NB4 (cell line): ENCODE measurements at places on chromosomes 11 and 22.

GRCh38 chr11:66325263-66325671 lies 8.4 kb upstream of the CD248 start:
- DNase-seq, result peak; percentile 50

DNA sequence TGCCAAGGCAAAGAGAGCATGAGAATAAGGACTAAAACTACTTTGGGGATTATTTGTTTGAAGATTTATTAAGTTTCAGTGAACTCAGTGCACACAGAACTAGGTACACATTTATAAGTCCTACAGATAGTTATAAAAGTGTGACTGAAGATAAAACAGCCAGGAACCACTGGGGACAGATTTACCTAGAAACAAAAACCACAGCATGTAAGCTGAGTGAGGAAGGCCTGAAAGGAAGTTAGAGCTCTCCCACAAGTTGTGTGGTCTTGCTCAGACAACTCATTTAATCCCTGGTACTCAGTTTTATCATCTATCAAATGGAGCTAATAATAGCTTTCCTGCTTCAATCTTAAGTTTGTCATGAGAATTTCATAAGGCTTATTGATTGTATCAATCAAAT lies 311.2 kb upstream of the FAT3 start:
- no peak for DNase-seq

GRCh38 chr11:108196901-108197300 lies 25.5 kb downstream of the NPAT start:
- DNase-seq, result no peak

- peak; percentile 29 for DNase-seq
Measured at GRCh38 chr11:118258410-118258809, 5.7 kb downstream of the MPZL2 start.

DNA sequence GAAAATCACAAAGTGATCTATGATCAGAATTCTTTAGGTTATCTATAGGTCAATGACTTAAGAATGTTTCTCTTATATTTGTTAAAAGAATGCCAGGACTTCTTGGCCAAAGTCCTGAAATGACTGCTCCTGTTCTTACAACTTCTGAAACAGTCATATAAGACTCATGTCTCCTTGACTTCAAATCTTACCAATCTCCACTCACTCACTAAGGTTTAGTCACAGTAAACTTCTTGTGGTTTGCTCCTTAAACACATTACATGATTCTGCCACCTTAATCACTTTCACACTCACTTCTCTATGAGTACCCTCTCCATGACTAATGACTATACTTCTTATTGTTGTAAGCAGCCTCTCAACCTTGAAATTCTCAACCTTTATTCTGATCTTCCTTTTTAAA lies 648.7 kb upstream of the CCDC179 start:
- no peak for DNase-seq

- no peak for DNase-seq
Measured at GRCh38 chr22:49042877-49043859, 784.5 kb downstream of the BRD1 start.

GRCh38 chr11:17209939-17210245 lies 2.1 kb upstream of the PIK3C2A start:
- DNase-seq, result no peak

GRCh38 chr11:65435411-65435931 lies 12.9 kb downstream of the NEAT1 start:
- no peak for DNase-seq

DNA sequence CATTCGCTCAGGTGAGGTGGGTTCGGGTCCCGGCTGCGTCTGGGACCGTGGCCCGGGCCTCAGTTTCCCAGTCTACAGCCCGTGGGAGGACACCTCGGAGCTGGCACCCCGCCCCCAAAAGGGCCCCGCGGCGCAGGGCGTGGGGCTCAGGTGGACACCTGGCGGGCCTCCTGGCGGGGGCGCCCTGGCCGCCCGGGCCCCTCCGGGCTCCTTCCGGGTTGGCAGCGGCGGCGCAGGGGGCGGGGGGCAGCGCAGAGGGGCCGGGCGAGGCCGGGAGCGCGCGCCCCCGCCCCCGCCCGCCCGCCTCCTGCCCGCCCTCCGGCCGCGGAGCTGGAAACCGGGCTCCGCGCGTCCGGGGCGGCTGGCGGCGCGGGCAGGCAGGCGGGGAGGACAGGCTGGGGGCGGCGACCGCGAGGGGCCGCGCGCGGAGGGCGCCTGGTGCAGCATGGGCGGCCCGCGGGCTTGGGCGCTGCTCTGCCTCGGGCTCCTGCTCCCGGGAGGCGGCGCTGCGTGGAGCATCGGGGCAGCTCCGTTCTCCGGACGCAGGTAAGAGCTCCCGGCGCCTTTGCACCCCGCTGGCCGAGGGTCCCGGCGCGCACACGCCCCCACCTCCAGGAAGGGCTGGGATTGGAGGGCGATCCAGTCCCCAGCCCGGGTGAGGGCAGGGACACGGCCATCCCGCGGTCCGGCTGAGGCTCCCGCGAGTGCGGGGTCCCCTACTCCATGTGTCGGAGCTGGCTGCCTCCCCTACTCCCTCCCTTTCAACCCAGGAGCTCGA lies at the start of gene EMID1:
Gene EMID1, plus strand, starts transcription at position 303 of the 778 bp plus-strand sequence. Its CDS starts 143 bp downstream, at position 446.
- DNase-seq, result peak; percentile 69

GRCh38 chr11:33952805-33953204 lies 60.9 kb upstream of the LMO2 start:
- no peak for DNase-seq

- DNase-seq, result peak; percentile 57
Measured at GRCh38 chr11:7495882-7496551, 10.7 kb downstream of the OLFML1 start.

DNA sequence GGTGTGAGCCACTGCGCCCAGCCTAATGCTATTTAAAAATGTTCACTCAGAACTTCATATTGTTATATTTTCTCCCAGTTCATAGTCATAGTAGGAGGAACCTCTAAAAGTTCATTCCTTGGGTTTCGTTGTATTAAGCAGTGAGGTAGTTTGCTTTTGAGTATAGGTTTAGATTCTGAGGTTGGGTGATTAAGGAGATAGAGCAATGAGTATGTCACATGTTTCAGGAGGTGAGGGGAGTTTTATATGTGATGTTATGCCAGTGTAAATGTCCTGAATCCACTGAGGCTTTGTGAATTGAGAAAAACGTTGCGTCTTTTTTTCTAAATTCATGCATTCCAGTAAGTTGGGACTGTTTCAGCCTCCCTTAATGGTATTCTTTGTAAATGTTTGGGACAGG lies 4.2 kb downstream of the UBE2L3 start:
- no peak for DNase-seq

GRCh38 chr11:102318469-102318868 lies 1.2 kb downstream of the BIRC3 start:
- no peak for DNase-seq

- no peak for DNase-seq
Measured at GRCh38 chr11:3170756-3171650, 5.9 kb upstream of the OSBPL5 start.

DNA sequence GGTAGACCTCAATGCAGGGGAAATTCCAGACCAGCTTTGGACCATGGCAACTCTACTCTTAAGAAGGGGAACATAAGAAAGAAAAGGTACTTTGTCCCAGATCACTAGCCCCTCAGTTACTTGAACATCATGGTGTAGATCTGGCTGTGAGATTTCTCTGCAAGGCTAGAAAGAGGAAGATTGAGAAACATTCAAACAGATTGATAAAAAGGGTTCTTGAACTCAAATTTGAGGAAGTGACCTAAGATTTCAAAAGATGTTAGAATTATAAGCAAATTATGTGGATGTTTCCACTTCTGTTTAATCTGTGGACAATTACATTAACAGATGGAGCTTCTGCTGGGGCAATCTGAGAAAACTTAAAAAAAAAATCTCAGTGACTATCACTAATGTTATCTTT lies 21.8 kb upstream of the UPB1 start:
- peak; percentile 72 for DNase-seq

GRCh38 chr22:46737105-46737975 lies 712 bp downstream of the CERK start:
- DNase-seq, result peak; percentile 68

GRCh38 chr22:27576815-27577573 lies 224.6 kb downstream of the MN1 start:
- no peak for DNase-seq

GRCh38 chr11:68936358-68936636 lies 32.6 kb downstream of the IGHMBP2 start:
- no peak for DNase-seq

GRCh38 chr11:68312780-68313573 lies 586 bp downstream of the LRP5 start:
- peak; percentile 53 for DNase-seq

DNA sequence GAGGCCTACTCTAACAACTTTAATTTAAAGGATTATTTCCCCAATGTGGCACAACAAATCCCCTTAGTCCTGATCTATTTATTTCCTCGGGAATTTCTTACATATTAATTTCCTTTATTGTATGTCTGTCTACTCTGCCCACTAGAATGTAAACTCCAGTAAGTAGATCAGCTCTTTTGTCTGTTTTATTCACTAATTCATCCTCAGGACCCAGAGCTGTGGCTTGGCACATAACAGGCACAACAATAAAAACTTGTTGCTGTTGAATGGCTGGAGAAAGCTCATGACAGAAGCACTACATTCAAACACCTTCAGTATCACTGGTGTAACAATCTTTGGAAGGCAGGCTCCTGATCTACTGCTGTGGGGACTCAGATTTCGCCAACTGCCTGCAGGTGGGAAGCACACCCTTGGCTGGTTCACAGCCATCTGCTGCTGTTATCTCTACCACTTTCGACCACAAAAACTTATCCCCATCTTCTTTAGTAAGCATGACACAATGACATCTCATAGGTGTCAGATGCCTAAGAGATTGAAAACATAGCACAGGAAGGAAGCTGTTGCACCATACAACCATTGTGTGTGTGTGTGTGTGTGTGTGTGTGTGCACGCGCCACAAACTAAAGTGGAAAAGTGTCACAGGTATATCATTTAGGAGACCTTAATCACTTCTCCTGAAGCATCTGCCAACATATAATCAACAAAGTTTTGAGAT lies 11.9 kb downstream of the HIRA start:
- DNase-seq, result peak; percentile 51

GRCh38 chr11:33086017-33086416 lies 46.6 kb downstream of the TCP11L1 start:
- no peak for DNase-seq

DNA sequence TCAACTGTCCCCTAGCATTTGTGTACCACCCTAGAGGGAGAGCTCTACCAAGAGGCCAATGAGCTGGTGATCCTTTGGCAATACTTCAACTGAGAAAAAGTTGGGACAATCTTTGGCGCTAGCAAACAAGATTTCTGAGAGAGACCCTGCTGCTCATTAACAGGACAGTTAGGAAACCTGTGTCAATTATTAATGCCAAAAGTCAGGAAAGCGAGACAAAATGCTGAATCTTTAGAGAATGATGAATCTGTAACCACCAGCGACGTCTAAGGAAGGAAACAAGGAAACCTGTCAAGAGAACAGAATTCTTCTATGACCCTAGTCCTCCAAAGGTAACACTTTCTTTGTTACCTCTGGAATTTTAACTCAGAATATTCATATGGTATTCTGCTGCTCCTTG lies 19.9 kb downstream of the LARGE2 start:
- no peak for DNase-seq

GRCh38 chr11:18277565-18278271 lies 11.7 kb downstream of the SAA1 start:
- DNase-seq, result peak; percentile 81

DNA sequence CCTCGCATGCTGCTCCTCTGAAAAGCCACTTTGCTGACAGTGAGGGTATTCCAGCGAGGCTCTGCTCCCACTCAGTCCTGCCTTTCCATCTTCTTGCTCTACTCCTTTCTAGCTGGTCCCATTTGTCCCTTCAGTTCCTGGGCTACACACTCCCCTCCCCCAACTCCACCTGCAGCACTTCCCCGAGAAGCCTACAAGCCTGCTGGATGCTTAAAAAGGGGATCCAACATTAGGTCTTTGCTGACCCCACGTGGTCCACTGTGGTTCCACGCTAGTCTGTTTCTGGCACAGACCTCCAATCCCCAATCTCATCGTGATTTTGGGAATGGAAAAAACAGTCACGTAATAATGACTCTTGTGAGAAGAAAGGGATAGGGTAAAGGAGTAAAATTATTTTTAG lies 121.6 kb upstream of the SNX19 start:
- no peak for DNase-seq

DNA sequence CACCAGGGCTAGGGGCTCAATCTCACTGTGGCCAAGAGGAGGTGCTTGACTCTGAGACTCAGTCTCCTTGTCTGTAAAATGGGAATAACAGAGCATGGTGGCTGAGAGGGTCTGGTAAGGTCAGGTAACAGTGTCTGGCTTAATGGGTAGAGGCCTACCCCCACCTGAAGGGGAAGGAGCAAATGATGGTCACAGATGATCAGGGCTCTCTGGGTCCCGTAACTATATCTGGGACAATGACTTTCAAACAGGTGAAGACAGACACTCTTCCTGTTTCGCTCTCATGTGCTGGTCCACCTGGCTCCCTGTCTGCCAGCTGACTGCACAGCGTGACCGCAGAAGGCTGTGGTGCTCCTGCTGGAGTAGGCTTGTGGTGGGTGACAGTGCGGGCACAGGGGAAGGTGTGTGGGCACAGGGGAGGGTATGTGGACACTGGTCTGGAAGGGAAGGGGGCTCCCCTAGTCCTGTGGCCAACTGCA lies 4.0 kb downstream of the A4GALT start:
- DNase-seq, result no peak

DNA sequence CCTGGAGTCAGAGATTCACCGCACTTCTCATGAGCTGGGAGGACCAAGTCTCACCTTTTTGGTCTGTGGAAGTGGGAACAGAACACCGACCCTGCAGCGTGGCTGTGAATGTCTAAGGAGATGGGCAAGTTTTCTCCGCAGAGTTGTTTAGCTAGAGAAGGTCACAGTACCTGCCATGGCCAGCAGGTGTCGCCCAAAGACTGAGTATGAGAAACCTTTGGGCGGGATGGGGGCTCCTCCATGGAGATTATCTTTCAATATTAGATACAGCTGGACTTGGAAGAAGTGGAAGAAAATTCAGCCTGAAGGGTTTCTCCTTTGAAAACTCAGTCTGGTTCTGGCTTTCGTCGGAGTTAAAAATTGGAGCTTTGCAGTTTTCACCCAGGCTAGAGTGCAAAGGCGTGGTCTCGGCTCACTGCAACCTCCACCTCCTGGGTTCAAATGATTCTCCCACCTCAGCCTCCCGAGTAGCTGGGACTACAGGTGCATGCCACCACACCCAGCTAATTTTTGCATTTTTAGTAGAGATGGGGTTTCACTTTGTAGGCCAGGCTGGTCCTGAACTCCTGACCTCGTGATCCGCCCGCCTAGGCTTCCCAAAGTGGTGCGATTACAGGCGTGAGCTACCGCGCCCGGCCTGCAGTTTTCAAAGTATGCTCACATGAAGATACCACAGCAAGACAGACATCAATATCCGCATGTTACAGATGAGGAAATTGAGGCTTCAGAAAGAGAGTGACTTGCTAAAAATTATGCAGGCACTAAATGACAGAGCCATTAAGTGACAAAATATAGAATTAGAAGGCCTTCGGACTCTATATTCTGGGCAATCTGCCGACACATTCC lies 10.7 kb upstream of the DSCAML1 start:
- DNase-seq, result peak; percentile 77
